ENCODE measurements at places on chromosomes 6 and 20. TPM values are rescaled to one million over a fixed set of nuclear protein-coding genes. Genes with fewer than 3 reads are reported as not detected.

GRCh38 chr6:38570750-38571149 lies 69.0 kb downstream of the BTBD9 start:
- DNase-seq, result no peak

DNA sequence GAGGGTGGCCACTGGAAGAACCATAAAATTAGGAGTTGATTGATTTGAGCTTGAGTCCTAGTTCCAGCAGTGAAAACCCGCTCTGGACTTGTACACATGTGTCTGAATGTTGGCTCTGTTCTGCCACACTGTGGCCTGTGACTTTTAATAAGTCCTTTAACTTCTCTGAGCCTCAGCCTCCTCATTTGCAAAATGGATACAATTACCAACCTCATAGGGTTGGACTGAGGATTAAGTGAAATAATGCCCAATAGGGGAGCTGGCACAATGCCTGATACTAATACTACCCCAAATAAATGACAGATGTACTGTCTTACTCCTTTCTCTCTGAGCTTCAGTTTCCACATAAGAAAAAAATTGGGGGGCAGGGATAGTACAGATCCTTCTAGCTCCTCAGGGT lies 92.6 kb upstream of the RIPOR2 start:
- DNase-seq, result no peak

GRCh38 chr6:133553652-133554051 lies 312.5 kb downstream of the EYA4 start:
- peak; percentile 10 for DNase-seq

Gene TGM3
- 0.14 TPM for total RNA-seq

Gene PLN
- 52.0 TPM for total RNA-seq

Gene TAGAP
- total RNA-seq, result 7.9 TPM
